ENCODE measurements at places on chromosomes 5 and 9. TPM values are rescaled to one million over a fixed set of nuclear protein-coding genes. Genes with fewer than 3 reads are reported as not detected.
A peak's percentile ranks its signal among the peaks of the same experiment; 100 is the strongest.

DNA sequence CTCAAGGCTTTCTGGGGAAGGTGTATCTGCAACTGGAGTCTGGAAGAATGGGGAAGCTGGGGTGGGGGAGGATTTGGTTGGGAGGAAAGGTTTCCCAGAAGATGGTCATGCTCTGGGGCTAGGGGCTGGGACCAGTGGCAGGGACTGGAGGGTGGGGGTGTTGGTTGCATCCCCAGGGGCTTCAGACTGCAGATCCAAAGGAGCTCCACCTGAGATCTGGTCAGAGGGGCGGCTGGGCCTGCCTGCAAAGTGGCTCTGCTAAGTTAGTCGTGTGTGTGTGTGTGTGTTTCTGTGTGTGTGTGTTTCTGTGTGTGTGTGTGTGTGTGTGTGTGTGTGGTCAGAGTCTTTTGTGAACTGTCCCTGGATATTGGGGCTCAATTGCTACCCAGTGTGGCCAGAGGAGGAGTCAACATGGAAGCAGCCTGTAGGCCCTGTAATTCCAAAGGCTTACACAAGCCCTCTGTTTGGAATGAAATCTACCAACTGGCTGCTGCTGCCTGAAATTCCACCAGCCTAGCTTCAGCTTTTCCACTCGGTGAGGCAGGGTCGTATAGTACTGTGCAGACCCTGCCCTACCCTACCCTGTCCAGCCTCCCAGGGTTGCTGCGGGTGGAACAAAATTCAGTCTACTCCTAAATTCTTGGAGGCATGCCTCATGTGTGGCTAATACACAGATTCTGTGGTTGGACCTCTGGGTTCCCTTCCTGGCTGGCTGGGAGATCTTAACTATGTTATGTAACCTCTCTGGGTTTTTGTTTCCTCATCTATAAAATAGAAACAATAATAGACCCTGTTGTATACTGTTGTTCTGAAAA, 12.5 kb upstream of the SYNPO start:
- H3K27ac ChIP-seq = peak overlapping the region; percentile 82
- H3K27me3 ChIP-seq = no peaks in the 10 kb centered on the region
- H3K36me3 ChIP-seq = no peaks in the 10 kb centered on the region
- no peak overlapping the region for H3K4me3 ChIP-seq

Gene MAP3K1
- 33.1 TPM for total RNA-seq

DNA sequence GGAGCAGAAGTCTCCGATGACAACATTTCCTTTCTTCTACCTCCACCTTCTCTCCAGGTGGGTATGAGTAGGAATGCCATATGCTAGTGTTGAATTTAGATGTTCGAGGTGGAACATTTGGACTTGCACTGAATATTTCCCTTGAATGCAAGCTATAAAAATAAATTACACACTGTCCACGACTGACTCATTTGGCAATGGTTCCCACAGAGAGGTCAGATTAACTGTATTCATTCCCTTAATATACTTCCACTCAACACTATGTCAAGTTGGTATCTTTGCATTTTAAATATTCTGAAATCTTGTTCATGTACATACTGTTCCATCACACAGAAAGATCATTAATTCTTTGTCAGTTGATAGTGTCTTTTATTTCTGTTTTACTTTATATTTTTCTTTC, 222.6 kb upstream of the PIK3R1 start:
- no peaks in the 10 kb centered on the region for H3K36me3 ChIP-seq
- no peak for DNase-seq
- no peaks in the 10 kb centered on the region for H3K4me1 ChIP-seq
- H3K27me3 ChIP-seq = no peaks in the 10 kb centered on the region
- H3K4me3 ChIP-seq = no peak overlapping the region

GRCh38 chr9:33817327-33818166, 587 bp downstream of the UBE2R2 start:
- H3K4me1 ChIP-seq = peaks cover 63% of the 10 kb centered on the region
- H3K27me3 ChIP-seq = no peaks in the 10 kb centered on the region
- H3K27ac ChIP-seq = peak overlapping the region; percentile 100
- DNase-seq = peak; percentile 88
- no peaks in the 10 kb centered on the region for H3K36me3 ChIP-seq

GRCh38 chr5:134247428-134248224, 21.8 kb upstream of the PPP2CA start:
- no peak overlapping the region for H3K27ac ChIP-seq
- no peak for DNase-seq
- H3K4me3 ChIP-seq = no peak overlapping the region
- no peaks in the 10 kb centered on the region for H3K36me3 ChIP-seq
- H3K27me3 ChIP-seq = no peaks in the 10 kb centered on the region

GRCh38 chr9:131312822-131313770, 23.6 kb downstream of the PLPP7 start:
- no peaks in the 10 kb centered on the region for H3K27me3 ChIP-seq
- H3K27ac ChIP-seq = no peak overlapping the region
- H3K36me3 ChIP-seq = no peaks in the 10 kb centered on the region

- no peak overlapping the region for H3K4me3 ChIP-seq
- H3K27me3 ChIP-seq = no peaks in the 10 kb centered on the region
- no peaks in the 10 kb centered on the region for H3K4me1 ChIP-seq
- no peak for DNase-seq
These were observed 778.1 kb upstream of the WWC1 start for GRCh38 chr5:167513381-167513780.

- no peaks in the 10 kb centered on the region for H3K36me3 ChIP-seq
- DNase-seq = no peak
- no peaks in the 10 kb centered on the region for H3K27me3 ChIP-seq
- no peak overlapping the region for H3K4me3 ChIP-seq
- no peak overlapping the region for H3K27ac ChIP-seq
These were observed 207.3 kb downstream of the SAXO1 start for GRCh38 chr9:18825656-18826170.

Gene SLC36A3
- not detected for total RNA-seq

Gene PCDHA5
- total RNA-seq = 0.25 TPM

DNA sequence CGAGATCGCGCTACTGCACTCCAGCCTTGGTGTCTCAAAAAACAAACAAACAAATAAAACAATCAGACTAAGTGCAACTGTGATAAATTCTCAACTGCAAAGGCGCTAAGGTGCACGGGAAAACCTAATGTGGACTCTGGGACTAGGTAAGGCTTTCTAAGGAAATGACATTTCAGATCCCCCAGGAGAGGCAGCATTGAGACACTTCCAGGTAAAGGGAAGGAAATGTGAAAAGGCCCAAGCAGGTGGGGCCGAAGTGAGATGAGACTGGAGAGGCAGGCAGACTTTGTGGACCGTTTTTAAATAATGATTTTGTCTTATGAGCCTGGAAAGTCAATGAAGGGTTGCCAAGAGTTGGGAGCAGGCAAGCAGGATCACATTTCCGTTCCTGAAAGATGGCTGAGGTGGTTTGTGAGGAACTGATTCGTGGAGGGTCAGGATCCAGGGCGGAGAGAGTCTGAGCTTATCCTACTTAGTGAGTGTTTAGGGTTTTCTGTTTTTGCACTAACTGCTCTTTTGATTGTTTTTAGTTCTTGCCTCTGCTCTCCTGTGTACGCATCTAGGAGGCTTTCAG, 2.0 kb upstream of the APBA1 start:
- peaks cover 36% of the 10 kb centered on the region for H3K4me1 ChIP-seq
- no peak overlapping the region for H3K4me3 ChIP-seq
- H3K27me3 ChIP-seq = no peaks in the 10 kb centered on the region
- H3K36me3 ChIP-seq = no peaks in the 10 kb centered on the region
- no peak for DNase-seq
- no peak overlapping the region for H3K27ac ChIP-seq

Gene VDAC1
- total RNA-seq = 95.3 TPM

Gene SLC24A2
- 0.25 TPM for total RNA-seq

GRCh38 chr5:130836729-130837649, 328.1 kb downstream of the HINT1 start:
- peak overlapping the region; percentile 30 for H3K4me3 ChIP-seq
- H3K4me1 ChIP-seq = peaks cover 6% of the 10 kb centered on the region
- no peak for DNase-seq
- H3K27ac ChIP-seq = no peak overlapping the region
- no peaks in the 10 kb centered on the region for H3K27me3 ChIP-seq

DNA sequence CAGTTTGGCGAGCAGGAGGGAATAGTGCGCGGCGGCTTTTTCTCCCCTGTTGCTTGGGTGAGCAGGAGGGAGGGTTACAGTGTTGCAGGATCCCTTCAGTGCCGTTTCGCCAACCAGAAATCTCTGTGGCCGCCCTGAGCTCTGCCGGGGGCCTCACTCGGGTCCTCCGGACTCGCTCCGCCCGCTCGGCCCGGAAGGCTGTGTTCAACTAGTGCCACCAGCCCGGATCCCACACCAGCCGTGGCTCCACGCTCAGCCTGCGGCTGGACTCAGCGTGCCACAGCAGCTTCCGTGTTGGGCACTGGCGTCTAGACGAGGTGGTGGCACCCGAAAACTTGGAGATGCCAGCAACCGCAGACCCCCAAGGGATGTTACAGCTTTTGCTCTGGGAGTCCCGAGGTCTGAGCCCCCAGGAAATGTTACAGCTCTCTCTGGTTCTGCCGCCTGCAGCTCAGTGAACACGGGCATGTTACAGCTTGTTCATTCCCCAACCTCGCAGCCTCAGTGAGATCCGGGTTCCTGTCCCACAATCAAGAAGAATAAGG, 16.0 kb upstream of the OR13C9 start:
- no peaks in the 10 kb centered on the region for H3K27me3 ChIP-seq
- no peak overlapping the region for H3K4me3 ChIP-seq
- H3K4me1 ChIP-seq = no peaks in the 10 kb centered on the region
- no peak overlapping the region for H3K27ac ChIP-seq
- no peaks in the 10 kb centered on the region for H3K36me3 ChIP-seq
- no peak for DNase-seq

Measured in vagina (tissue), 2 donors.